K562 (cell line): ENCODE measurements at places on chromosomes 13 and 19. TPM values are rescaled to one million over a fixed set of nuclear protein-coding genes. Genes with fewer than 3 reads are reported as not detected.

PLIN4 gene
- 0.09 TPM in 2 replicates for total RNA-seq

DNA sequence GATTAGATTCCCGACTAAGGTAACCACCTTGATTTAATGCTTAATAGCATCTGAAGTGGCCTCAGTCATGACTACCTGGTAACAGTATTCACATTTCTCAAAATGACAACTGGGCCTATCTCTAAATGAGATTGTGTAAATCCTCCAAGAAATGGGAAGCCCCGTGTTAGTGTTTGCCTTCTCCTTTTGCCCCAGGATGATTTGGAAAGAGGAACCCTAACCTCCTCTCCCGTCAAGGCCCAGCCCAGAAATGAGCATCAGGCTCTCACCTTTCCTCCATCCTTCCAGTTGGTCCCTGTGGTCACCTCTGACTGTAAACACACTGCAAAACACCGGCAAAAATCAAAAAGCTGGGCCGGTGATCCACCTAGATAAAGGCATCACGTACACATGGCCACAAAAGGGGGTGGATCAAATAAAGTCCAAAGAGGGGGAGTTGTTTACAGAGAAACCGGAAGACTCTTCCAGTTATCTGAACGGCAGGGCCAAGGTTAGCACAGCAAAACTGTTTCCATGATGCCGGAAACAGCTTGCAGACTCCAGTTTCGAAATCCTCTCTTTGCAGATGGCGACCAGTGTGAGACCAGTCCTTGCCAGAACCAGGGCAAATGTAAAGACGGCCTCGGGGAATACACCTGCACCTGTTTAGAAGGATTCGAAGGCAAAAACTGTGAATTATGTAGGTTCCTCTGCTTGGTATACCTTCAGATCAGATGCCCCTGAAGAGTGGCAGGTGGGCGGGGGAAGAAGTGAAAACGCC lies 16.4 kb downstream of the F10 start:
- H3K27me3 ChIP-seq = peaks cover 11% of the 10 kb centered on the region
- DNase-seq = no peak
- no peaks in the 10 kb centered on the region for H3K36me3 ChIP-seq
- peaks cover 11% of the 10 kb centered on the region for H3K4me1 ChIP-seq
- H3K4me3 ChIP-seq = no peak overlapping the region; the same call in 1 of the 2 replicates

DNA sequence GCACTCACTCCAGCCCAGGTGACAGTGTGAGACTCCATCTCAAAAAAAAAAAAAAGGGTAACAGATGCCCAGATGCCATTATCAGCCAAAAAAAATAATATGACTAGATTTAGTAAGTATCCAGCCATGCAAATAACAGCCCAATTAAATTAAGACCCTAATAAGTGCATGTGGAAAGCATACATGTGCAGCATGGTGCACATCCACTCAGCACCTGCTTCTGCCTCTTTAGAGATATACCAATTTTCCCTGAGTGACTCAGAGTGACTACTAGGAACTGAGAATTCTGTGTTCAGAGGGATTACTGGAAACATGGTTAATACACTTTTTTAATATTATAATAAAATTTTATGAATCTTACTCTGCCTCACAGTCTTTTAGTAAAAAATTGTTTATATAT lies 29.8 kb upstream of the ZNF675 start:
- no peak overlapping the region for H3K4me3 ChIP-seq
- no peak overlapping the region for H3K27ac ChIP-seq
- no peaks in the 10 kb centered on the region for H3K4me1 ChIP-seq
- H3K27me3 ChIP-seq = no peaks in the 10 kb centered on the region
- no peak for DNase-seq
- H3K36me3 ChIP-seq = no peaks in the 10 kb centered on the region

MCEMP1 gene
- 0.51 and 0.63 TPM in 2 replicates for total RNA-seq
